ENCODE measurements at places on chromosomes 16 and 17.
A peak's percentile ranks its signal among the peaks of the same experiment; 100 is the strongest.

DNA sequence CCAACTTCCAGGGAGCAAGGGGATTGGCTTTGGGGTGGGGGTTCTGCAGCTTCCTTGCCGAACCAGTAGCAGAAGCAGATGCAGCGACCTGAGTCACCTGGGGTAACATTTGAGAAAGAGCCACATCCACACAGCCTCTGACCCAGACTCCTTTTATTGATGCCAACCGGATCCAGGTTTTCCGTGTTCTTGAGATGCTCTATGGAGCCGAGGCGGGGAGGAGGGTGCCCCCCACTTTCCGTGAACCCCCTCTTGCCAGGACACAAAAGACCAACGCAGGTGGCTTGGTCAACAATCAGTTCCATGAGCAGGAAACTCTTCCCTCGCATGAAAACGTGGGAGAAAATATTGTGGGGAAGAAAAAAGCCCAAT, 125.8 kb downstream of the C16orf78 start:
- no peak for DNase-seq

DNA sequence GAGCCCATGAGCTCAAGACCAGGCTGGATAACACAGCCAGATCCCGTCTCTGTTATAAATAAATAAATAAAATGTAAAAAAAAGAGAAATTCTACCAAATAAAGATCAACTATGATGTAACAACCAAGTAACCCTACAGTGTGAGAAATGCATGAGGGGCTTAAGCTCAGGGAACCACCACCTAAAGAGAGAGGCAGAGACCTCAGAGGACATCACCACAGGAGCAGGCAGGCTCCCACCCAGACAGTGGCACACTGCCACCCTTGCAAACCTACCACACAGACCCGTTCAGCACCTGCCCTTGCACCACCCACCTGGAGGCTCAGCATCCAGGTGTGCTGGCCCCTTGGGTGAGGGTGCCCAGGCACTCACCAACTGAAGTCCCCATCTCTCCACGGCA, 45.6 kb downstream of the ANKRD11 start:
- no peak for DNase-seq

DNA sequence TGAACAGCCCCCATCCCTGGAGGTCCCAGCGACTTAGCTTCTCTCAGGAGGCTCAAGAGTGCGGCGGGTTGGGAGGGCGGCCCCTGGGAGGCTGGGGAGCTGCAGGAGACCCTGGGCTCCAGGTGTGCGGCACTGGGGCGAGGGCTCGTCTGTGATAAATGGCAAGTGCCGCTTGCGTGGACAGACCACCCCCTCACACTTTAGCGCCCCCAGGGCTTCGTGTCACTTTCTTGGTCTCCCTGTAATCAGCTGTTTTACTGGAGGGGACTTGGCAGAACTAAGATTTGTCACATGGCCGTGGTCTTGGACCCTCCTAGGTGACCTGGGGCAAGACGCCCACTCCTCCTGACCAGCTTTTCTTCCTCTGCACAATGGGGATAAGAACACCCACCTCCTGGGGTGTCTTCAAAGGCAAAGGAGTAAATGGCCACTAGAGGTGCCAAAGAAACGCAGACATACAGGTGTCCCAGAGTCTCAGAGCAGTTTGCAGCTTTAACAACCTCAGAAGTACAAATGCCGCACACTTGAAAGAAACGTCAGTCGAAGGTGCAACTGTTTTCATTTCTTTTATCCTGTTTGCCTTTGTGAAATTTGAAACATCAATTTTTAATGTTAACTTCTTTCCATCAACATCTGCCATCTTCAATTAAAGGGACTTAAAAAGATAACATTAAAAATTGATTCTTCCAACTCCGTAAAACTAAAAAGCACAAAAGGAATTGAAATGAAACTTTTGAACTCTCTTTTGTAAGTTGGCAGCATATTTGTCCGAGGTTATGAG, 946 bp downstream of the OSGIN1 start:
- peak; percentile 49 for DNase-seq

DNA sequence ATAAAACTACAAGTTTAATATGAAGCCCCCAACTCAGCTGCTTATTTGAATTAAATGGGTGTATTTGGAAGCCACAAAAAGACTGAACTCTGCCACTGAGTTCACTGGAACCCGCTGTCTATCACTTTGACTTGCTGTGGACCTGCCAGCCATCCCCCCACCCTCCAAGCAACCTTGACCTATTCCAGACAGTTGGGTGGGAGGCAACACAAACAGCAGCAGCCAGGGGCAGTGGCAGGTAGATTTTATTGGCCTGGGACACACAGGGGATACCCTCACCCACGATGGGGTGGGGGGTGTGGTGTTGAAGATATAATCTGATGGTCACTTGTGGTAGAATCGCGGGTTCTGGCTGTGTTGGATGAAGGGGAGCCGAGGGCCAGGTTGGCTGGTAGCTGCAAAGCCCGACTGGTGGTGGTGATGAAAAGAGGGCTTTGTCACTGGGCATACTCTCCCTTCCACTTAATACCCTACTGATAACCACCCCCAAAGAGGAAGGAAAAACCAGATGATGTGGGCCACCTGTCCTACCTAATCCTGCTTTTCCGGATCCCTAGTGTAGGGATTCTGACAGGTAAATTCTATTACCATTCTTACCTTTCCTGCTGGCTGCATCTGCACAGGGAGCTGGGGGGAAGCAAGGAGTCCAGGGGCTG, 2.6 kb downstream of the GPS2 start:
- DNase-seq: no peak

DNA sequence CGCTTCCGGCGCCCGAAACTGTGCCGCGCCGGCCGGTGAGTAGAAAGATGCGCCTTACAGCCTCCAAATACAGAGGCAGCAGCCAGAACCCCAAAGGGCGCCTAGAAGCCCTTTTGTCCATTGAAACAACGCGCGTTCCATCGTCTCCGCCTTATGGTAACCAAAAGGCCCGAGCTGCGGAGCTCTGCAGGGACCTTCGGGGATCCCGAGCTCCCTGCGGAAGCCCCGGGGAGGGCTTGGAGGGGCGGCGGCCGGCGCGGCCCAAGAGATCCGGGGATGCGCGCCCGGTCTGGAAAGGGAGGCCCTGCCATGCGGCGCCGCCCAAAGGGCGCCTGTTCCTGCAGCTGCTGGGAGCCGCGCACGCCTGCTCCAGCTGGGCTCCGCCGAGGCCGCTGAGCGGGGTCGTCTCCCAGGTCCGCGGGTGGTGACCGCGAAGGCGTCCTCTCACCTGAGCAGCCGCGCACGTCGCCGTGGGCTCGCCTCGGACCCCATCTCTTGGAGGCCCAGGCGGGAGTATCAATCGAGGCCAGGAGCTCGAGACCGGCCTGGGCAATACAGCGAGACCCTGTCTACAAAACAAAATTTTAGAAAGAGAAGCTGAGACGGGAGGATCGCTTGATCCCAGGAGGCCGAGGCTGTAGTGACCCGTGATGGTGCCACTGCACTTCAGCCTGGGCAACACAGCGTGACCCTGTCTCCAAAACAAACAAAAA, 742 bp upstream of the FBXO31 start:
- no peak for DNase-seq

- peak; percentile 97 for DNase-seq
Observed at GRCh38 chr16:2429034-2429770, at the start of gene CCNF. CCNF (plus strand) TSS chr16:2429447; CDS start chr16:2429482, 35 bp downstream.

- DNase-seq: peak; percentile 75
Observed at GRCh38 chr17:75652934-75653549, 13.9 kb downstream of the RECQL5 start.

DNA sequence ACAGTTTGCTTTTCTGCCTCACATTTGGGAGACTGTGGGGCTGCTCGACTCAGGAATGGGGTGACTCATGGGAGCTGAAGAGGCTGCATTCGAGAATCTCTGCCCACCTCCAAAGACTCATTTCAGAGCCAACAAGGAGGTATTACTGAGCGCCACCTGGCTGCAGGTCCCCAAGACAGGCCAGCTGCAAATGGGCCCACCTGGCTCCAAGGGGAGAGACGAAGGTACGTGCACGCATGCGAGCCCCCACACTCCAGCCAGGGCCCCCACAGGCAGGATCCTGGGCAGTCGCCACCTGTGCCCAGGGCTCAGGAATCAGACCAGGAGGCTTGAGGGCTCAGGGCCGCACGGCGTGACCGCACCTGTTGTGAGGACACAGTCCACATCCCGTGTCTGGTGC, 6.0 kb downstream of the HAGHL start:
- no peak for DNase-seq

GRCh38 chr16:49003992-49004391, 277.6 kb downstream of the CBLN1 start:
- no peak for DNase-seq

DNA sequence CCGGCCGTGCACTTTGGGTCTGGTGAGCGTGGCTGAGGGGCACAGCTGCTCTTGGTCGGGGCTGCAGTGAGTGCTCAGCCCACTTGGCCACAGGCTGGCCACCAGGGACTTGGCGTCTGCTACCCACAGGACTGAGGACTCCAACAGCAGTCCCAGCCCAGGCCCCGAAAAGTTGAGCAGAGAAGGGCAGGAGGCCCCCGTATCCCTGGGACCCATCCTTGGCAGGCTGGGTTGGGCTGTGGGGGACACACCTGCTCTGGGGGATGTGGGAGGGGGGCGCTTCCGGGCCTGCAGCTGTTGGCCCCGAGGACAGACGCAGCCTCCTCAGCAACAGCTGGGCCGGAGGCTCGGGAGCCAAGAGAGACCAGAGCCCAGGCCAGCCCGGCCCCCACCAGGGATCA, 19.4 kb upstream of the SSTR5 start:
- no peak for DNase-seq

- no peak for DNase-seq
Observed at GRCh38 chr17:81641825-81642489, 5.0 kb downstream of the TSPAN10 start.

GRCh38 chr17:75617675-75618074, 15.6 kb upstream of the SMIM5 start:
- no peak for DNase-seq

DNA sequence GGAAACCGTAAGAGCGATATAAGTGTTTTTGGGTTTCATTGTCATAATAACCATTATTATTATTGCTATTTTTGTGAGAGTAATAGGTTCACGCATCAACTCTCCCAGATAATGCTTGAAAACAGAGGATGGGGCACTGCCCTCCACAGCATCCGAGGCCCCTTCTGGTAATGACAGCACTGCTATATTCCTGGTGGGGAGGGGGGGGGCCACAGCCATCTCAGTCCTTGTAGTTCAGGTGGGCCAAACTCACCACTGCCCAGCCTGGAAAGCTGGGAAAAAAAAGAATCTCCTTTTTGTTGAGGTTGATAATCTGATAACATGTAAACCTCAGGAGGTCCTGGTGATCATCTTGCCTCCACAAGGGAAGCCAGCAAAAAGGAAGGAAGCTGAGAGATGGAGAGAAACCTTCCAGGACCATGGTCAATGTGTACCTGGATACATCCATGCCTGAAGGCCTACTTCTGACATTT, 706 bp downstream of the C16orf95 start:
- DNase-seq: no peak

- no peak for DNase-seq
Observed at GRCh38 chr17:46842835-46843234, 8.5 kb upstream of the WNT9B start.

DNA sequence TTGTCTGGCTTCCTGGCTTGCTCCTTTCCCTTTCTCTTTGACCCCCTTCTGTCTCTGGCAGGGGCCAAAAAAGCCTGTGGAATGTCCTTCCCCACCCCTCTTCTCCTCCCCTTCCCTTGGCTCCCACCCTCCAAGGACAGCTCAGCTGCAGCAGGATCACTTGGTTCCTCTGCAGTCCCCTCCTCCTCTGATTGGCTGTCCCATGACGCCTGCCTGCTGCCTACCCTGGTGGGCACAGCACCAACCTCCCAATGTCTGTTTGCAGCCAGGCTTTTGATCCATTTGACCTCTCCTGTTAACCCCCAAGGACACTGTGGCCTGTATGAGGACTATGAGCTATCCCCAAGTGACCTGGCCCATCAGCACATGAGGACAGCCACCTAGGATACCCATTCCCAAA, 14.8 kb upstream of the MTMR4 start:
- DNase-seq: no peak

- no peak for DNase-seq
Observed at GRCh38 chr16:31461921-31462804, 2.9 kb downstream of the ARMC5 start.

DNA sequence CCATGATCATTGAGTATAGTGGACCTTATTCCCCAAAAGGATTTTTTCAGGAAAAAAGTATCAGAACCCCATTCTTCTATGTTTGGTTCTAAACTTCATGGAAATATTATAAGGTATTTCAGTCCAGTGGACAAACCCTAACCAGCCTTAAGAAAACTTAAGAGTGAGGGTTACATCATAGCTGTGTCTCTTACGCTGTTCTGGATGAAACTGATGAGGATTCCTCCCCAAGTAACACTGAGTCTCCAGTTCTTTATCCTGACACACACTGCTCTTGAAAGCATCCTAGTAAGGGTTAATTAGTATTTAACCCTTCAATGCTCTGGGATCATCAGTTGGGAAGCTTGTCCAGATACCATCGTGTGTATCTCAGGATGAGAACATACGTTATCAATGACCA, 5.0 kb downstream of the LYRM1 start:
- DNase-seq: no peak

GRCh38 chr17:77372444-77373298, 231.9 kb downstream of the SEC14L1 start:
- DNase-seq: peak; percentile 77

DNA sequence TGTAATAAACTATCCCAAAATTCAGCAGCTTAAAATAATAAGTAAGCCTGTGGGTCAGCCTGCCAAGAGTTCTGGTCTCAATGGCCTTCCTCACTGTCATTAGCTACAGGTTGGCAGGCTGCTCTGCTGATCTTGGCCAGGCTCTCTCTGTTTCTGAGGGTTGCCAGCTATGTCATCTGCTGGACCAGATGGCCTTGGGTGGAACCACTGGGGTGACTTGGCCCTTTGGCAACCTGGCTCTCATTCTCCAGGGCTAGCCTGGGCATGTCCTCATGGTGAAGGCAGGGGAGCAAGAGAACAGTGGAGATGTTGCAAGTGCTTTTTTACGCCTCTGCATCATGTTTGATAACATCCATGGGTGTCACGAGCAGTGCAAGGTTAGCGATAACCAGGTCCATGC, 13.9 kb downstream of the ITGAM start:
- DNase-seq: no peak

GRCh38 chr16:89050119-89050867, 43.4 kb upstream of the ACSF3 start:
- no peak for DNase-seq

DNA sequence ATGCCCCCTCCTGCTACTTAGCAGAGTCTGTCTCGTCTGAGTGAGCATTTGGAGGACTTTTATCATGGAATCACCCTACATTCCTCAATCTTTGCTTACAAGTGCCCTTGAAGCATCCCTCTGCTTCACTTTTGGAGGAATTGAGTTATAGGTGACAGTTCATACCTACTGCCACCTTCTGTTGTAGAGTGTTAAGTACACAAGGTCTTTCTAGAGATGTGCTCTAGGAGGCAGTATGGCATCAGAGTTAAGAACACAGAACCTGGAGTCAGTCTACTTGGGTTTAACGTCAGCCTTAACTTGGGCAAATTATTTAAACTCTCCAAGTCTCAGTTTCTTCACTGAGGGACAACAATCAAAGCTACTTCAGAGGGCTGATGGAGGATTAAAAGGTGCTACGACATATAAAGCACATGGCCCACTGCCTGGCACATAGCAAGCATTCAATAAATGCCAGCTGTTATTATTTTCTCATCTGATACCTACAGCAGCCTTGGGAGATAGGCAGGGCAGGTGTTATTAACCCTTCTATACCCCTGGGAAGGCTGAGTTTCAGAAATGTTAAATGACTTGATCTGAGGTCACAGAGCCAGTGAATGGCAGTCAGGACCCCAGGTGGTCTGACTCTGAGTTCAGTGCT, 62.2 kb downstream of the UTP18 start:
- DNase-seq: peak; percentile 65

GRCh38 chr16:80702696-80703095, 101.7 kb downstream of the CDYL2 start:
- DNase-seq: no peak

GRCh38 chr17:45719335-45720071, 64.6 kb upstream of the CRHR1 start:
- DNase-seq: no peak
